ENCODE measurements at places on chromosomes 13 and 19.

GRCh38 chr13:50463719-50464118 lies 379.8 kb downstream of the DLEU7 start:
- DNase-seq, result no peak

GRCh38 chr13:109869312-109870237 lies 83.2 kb upstream of the IRS2 start:
- DNase-seq, result no peak

DNA sequence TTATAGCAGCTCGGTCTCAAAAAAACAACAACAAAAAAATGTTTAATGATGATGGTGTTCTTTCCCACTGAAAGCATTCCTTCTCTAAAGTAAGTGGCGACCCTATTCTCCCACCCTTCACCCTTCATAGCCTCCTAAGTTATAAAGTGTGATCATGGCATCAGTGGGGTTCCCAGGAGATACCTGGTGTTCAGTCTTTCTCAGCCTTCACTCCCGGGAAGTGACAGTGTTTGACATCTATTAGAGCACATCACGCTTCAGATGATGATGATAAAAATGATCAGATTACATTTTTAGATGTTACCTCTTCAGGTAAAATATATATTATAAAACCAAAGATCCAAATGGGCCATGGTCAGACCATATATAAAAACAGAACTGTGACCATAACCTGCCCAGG lies 51.0 kb downstream of the TGDS start:
- DNase-seq, result no peak

GRCh38 chr13:45747071-45747470 lies 45.0 kb downstream of the CBY2 start:
- DNase-seq, result no peak

GRCh38 chr13:102830646-102831045 lies 15.2 kb upstream of the ERCC5 start:
- no peak for DNase-seq

- no peak for DNase-seq
Observed at GRCh38 chr19:8245869-8246835, 37.0 kb downstream of the CERS4 start.

DNA sequence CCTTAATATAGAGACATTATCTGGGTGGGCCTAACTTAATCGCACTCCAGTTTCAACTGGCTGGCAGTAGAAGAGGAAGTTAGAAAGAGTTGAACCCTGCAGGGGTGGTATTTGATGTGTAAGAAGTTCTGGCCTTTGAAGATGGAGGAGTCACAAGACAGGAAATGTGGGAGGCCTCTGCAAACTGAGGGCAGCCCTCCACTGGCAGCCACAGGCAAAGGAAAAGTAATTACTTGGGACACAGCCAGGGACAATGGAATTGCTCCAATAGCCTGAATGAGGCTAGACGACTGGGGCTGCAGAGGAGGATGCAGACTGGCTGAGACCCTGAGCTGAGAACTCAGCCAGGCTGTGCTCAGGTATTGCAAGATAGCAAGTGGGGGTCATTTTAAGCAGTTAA lies 703.3 kb upstream of the ARGLU1 start:
- DNase-seq, result no peak

DNA sequence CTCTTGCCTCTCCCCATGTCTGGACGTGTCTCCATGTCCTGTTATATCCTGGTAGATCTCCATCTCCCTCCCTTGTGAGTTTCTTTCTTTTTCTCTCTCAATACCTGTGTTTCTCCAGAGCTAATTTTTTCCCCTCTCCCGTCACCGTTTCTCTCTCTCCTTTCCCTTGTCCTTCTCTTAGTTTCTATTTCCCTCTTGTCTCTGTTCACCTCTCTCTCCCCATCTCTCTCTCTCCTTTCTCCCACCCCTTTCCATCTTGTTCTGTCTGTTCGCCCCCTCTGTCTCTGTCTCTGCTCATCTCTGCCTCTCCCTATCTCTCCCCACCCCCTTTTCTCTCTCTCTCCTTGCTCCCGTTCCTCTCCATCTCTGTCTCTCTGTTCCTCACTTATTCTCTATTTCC lies 13.0 kb downstream of the SLC8A2 start:
- no peak for DNase-seq

DNA sequence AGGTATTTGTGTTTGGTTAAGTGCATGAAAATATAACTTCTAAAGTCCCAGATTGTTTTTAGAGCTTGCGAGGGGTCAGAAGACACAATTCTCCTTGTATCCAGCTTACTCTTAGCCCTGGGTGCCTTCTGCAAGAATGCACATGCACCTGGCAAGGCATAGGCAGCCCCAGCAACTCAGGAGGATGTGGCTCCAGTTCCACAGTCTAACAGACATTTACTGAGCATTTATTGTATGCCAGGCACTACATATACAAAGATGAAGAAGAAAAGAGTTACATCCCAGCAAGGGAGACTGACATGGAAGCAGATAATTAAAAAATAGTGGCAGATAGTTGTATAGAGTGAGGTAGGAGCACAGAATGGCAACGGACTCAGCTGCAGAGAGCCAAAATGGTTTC lies 101.1 kb upstream of the FRY start:
- DNase-seq, result no peak

GRCh38 chr13:51776179-51776578 lies 27.8 kb downstream of the DHRS12 start:
- DNase-seq, result no peak

DNA sequence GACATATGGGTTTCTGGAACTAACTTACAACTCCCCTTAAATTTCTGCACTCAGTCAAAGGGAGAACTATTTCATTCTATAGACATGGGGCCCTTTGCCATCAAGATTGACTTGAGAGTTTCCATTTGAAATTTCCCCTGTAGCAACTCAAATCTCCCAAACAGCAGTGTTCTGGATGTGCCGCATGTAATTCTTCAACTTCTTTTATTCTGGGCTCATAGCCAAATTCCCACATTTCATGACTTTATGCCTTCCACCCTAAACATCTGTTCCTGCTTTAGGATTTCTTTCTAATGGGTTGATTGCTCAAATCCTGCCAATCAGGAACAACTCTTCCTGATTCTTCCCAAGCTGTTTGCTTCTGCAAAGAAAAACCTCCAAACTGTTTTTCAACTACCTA lies 336.0 kb downstream of the TBC1D4 start:
- DNase-seq, result no peak
